ENCODE measurements at places on chromosomes 6 and 20.

GRCh38 chr20:54174457-54175175 lies 830 bp upstream of the CYP24A1 start:
- DNase-seq, result no peak

DNA sequence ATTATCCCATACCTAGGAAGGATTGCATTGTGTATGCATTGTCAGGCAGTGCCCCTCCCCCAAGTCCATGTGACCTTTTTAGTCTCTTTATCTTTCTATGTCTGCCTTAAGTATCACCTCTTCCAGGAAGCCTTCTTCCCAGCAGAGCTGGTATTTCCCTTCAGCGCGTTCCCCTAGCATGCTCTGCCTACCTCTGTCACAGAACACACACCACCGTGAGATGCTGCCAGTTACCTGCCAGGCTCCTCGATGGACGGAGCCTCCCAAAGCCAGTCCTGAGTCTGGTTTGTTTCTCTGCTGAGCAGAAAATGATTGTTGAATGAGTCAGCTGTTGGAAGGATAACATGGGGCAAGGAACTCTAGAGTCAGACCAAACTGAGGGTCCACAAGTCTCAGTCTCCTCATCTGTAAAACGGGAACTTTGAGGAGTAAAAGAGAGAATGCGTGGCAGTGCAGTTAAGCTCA lies 11.3 kb upstream of the ZNF335 start:
- no peak for DNase-seq

DNA sequence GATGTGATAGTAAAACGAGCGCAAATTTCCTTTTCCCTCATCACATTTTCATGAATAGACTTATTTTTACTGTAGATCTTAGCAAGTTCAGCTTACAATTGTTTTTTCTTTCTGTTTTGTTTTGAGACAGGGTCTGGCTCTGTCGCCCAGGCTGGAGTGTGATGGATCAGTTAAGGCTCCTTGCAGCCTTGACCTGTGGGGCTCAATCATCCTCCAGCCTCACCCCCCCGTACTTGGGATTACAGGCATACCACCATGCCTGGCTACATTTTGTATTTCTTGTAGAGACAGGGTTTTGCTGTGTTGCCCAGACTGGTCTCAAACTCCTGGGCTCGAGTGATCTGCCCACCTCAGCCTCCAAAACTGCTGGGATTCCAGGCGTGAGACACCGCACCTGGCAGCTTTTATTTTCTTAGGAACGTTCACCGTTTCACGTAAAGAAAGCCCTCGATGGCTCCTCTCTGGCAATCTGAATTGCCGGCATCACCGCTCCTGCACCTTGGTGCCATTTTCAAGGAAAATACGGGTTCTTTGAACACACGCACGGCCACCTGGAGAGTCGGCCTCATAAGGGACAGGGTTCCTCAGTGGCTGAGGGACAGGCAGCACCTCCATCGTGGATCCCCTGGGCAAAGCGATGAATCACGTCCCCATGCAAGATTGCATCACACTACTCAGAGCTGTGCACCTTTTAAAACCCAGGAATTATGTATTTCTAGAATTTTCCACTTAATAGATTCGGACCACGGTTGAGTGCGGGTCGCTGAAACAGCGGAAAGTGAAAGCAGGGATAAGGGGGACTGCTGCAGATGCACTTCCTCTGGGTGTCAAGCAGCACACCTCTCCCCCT lies 78.7 kb downstream of the IRF4 start:
- no peak for DNase-seq

GRCh38 chr20:51924509-51924908 lies 122.2 kb upstream of the SALL4 start:
- DNase-seq, result no peak

DNA sequence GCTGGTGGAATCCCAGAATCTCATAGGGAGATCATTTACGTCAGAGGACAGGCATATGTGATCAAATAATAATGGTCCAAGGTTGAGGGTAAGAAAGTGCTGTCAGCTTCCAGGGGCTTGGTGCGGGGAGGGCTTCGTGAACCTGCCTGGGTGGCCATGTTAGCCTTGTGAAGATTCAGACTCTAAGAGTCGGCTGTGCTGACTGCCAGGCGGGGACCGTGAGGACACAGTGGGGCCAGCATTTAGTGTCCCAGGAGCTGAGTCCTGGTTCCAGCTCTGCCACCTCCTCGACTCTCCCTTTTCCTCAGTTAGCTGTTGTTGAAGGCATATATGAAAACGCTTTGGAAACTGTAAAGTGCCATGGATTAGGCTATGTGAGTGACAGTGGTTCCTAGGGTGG lies 33.5 kb downstream of the VSTM2L start:
- no peak for DNase-seq

DNA sequence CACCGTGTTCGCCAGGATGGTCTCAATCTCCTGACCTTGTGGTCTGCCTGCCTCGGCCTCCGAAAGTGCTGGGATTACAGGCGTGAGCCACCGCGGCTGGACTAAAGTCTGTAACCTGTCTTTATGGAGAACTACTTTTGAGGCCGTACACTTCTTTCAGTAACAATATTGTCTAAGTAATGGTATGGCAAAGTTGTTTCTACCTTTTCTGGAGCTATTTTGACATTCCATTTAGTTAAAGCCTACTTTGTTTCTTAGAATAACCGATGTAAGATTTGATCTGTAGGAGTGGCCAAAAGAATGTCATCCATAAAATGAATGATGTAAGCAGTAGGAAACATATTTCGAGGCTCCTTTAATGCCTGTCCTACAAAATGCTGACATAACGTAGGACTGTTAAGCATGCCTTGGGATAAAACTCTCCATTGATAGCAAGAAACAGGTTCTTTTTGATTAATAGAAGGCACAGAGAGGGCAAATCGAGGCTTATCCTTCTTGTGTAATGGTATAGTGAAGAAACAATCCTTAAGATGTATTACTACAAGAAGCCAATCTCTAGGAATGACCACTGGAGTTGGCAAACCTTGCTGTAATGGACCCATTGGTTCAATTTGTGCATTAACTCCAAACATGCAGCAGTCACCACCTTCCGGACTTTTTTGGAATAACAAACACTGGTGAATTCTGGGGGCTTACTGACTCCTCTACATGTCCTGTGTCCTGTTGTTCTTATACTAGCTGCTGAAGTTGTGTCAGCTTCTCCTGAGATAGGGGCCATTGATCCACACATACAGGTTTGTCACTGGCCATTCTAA lies 35.9 kb downstream of the HLA-DRA start:
- no peak for DNase-seq

DNA sequence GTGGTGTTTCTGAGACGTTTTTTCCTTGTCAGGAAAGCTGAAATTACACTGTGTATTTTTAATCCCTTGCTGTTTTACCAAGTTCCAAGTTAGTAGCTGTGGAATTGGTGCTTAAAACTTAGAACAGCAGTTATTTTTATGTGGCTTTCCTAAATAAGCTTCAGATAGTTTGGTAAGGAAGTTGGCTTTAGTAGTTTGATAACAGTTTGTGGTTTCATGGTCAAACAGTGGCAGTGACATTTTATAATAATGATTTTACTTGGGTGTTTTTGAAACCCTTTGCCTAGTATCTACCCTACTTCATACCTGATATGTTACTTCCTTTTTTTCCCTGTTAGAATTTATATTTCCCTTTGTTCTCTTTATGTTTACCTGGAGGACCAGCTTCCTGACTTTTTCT lies 164.9 kb downstream of the JARID2 start:
- no peak for DNase-seq

- DNase-seq, result no peak
These were observed 3.4 kb upstream of the ZNFX1 start for GRCh38 chr20:49281059-49281912.

DNA sequence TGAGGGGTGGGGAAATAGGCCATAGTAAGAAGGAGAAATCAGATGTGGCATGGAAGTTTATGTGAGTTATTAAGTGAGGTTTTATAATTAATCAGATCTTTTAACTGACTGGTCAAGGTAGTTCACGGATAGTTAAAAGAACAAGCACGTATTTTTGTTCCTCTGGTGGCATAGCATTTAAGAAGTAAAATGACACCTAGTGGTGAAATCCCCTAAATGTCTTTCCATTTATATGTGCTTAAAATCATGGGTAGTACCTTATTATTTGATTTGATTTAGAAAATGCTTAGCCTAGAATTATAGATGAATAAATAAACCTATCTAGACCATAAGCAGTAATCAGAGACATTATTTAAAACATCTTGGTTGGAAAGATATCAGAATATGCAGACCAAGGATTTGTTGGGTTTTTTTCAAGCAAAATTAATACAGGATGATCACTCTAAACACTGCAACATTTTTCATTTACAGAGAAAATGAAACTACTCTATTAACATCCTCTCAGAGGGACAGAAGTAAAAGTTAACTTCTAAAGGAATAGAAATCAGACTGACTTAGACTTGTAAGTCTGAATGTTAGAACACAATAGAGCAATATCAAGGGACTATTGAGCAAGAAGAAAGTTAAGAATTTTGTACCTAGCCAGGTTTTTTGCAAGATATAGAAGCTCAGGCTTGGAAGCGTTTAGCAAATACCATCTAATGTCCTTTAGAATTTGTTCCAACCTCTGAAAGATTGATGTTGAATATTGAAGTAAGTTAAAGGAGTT lies 81.1 kb downstream of the STXBP5 start:
- no peak for DNase-seq

DNA sequence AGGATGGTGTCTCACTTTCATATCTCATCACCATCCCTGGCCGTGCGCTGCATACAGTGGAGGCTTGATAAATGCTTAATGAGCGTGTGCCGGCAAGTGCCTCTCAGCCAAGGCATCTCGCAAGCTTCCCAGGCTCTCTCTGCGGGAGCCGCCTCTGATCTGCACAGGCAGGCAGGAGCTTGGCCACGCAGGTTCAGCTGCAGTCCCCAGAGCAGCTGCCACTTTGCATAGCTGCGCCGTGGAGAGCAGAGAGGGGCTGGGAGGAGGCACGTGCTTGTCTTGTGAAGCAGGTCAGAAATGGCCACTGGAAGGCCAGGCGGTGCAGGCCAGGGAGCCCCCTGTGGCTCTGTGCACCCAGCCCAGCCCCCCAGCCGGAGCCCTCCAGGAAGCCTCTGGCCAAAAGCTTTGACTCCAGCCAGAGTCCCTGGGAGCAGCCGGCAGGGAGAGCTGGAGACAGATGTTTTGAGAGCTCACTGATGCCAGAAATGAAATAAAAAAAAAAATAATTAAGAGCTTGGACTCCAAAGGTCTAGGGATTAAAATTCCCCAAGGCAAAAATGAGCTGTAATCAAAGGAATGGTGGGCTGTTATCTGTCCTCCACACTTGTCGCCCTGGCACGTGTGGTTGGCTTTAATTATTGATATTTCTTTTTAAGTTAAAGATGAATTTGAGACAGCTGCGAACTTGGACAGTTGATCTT lies 377.0 kb downstream of the CDH4 start:
- DNase-seq, result no peak

GRCh38 chr20:60263725-60264709 lies 305.8 kb downstream of the CDH26 start:
- DNase-seq, result no peak

GRCh38 chr6:166627875-166628801 lies 1.1 kb upstream of the RPS6KA2 start:
- peak; percentile 12 for DNase-seq

- no peak for DNase-seq
These were observed 157.0 kb downstream of the ADAT2 start for GRCh38 chr6:143293523-143293922.

DNA sequence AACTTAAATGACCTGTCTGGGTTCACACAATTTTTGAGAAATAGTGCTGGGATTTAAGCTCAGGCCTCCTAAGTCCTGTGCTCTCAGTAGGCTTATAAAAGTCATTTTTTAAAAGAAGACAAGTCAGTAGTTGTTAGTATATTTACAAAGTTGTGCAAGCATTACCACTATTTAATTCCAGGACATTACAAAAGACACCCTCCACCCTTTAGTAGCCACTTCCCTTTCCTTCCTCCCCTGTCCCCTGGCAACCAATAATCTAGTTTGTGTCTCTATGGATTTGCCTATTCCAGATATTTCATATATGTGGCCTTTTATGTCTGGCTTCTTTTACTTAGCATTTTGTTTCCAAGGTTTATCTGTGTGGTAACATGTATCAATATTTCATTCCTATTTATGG lies 37.6 kb downstream of the HMGN3 start:
- no peak for DNase-seq

- no peak for DNase-seq
These were observed 68.3 kb downstream of the FHL5 start for GRCh38 chr6:96631248-96631647.

DNA sequence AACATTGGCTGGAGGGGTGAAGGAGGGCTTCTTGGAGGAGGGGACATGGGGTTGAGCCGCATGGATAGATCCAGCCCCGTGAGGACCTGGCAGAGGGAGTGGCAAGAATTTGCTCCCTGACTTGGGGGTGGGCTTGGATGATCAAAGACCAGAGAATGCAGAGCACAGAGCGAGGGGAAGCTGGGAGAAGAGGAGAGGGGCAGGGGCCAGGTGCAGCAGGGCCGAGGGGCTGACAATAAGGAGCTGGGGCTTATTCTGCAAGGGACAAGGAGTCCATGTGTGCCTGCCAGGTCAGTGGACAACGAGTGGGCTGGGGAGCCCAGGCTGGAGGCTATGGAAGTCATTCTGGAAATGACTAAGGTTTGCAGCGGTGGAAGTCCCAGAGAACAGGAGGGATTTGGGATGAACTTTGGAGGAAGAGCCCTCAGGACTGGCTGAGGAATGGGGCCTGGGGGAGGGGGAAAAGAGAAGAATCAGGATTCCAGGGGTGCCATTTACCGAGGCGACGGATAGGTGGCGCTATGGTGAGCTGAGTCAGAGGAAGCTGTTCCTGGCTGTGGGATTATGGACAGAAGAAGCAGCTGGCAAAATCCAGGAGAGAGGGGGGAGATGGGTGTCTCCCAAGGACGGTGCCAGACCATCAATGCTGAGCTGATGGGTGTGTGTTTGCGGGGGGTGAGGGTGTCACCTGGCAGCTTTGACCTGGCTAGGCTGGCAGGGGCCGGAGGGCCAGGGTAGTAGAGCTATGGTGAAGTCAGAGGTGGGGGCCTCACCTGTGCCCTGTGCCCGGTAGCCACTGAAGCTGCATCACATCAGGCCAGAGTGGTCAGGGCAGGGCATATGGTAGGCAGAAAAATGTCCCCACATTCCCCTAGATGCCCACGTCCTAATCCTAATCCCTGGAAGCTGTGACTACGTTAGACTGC lies 7.8 kb downstream of the KCNG1 start:
- DNase-seq, result no peak

- no peak for DNase-seq
These were observed 378.2 kb upstream of the SULF2 start for GRCh38 chr20:48163505-48163904.

DNA sequence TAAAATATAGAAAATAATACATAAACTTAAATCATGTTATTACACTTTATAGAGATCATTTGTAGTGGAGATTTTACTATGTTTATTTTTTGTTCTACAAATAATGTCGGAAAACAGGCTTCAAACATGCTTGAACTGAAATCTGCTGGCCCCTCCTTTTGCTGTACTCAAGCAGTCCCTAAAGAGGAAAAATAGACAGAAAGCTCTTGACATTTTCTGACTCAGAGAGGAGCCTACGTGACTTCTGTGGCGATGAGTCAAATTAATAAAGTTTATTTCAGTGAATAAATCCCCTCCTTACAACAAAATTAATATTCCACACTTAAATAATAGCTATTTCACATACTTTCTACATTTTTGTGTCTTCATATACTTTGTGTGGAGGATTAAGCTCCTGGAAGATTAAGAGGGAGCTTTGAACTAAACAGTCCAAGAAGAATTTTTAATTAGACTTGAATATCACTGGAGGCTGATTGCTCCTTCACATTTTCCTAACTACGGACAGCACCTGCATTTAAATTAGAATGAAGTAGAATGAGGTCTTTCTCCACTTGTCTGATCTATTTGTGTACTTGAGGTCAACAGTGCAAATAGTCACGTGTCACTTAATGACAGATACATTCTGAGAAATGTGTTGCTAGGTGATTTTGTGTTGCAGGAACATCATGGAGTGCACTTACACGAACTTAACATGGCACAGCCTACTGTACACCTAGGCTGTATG lies 1.7 kb upstream of the TREM1 start:
- DNase-seq, result no peak
